ENCODE measurements at places on chromosomes 5 and 9.

DNA sequence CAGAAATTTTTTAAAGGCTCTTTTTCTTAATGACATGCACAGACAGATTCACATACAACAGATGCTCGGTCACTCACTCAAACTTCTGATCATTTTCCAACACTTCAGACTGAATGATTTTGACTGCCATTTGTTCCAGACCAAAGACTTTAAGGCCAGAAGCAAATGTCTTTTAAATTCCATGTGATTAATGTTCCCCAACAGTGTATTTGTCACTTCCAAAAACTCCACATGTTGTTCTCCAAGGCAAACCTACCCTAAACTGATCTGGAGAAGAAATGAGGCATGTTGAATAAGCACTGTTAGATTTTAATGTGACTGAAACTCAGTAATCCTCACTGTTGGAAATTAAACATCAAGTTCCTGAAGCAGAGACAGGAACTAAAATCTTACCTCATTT is 366.7 kb downstream of the GABRG2 start:
- H3K27ac ChIP-seq: no peak overlapping the region
- H3K36me3 ChIP-seq: no peaks in the 10 kb centered on the region
- no peaks in the 10 kb centered on the region for H3K27me3 ChIP-seq

- H3K27me3 ChIP-seq: no peaks in the 10 kb centered on the region
- no peaks in the 10 kb centered on the region for H3K4me1 ChIP-seq
- no peak for DNase-seq
- H3K4me3 ChIP-seq: no peak overlapping the region
These were observed 228.7 kb upstream of the DAP start for GRCh38 chr5:10989577-10990263.

DNA sequence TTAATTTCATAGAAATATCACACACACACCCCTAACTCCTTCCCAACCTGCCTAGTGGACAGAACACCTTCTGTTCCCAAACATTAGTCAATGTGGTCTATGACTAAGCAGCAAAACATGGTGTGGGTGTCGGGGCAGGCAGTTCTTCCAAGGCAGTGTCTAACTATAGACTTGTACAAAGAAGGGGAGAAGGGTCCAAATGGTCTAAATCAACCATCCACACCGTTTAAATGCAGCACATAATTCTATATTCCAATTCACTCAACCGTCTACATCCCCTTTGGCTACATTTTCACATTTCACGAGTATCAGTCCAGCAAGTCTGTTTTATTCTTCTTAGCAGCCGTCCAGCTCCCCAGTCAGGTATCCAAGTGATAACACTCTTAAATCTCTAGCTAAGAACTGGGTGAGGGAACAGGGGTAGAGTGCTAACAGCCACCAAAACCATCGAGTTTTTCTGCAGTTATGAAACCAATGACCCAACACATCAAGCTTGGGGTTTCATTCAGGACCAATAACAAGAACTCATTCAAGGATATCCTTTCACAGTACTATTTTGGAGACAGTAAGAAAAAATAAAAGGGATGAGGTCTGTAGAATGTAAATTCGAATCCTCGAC is 3.3 kb downstream of the ZNF608 start:
- H3K27me3 ChIP-seq: peaks cover 3% of the 10 kb centered on the region
- H3K4me1 ChIP-seq: peaks cover 25% of the 10 kb centered on the region
- H3K4me3 ChIP-seq: no peak overlapping the region
- DNase-seq: no peak

DNA sequence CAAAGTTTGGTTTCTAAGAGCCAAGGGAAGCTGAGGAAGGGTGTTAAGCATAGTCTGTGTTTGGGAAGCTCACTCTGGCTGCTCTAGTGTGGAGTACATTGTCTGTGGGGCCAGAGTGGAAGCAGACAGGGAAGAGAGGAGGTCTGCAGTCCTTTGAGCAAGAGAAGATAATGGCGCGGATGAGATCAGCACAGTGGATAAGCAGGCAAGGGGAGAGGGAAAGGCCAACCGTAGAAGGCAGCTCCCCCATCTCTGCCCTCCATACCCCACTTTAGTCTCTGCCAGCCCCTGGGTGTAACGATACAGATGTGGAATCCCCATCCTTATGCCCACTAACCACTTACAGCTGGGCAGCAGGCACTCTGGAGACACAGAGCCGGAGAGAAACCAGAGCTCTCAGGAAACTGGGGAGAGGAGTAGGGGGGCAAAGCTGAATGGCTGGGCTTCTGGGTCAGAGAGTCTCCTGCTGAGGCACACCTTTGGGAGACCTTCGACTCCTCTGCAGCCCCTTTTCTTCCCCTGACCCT is 75.0 kb downstream of the SLIT3 start:
- no peaks in the 10 kb centered on the region for H3K4me1 ChIP-seq
- no peaks in the 10 kb centered on the region for H3K36me3 ChIP-seq
- H3K27ac ChIP-seq: no peak overlapping the region

GRCh38 chr5:126368239-126368812 is 54.9 kb upstream of the GRAMD2B start:
- no peak overlapping the region for H3K27ac ChIP-seq
- no peaks in the 10 kb centered on the region for H3K27me3 ChIP-seq
- H3K36me3 ChIP-seq: no peaks in the 10 kb centered on the region
- no peak overlapping the region for H3K4me3 ChIP-seq
- H3K4me1 ChIP-seq: no peaks in the 10 kb centered on the region

DNA sequence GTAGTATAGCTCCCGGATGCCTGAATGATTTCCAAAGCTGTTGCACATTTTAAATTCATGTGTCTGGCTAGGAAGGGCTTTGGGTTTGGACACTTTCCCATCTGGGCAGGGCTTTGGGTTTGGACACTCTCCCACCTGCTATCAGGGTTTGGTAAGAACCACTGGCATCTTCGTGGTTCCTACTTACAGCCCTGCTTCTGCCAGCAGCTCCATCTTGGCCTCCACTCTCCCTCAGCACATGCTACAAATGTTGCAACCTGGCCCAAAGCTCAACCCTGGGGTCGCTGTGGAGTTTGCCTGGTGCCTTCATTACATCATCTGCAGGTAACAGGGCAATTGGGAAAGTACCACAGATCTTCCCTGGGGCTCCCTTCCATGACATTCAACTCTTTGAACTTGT is 3.5 kb downstream of the TMCO6 start:
- H3K27ac ChIP-seq: no peak overlapping the region
- no peaks in the 10 kb centered on the region for H3K27me3 ChIP-seq
- H3K4me1 ChIP-seq: peaks cover 23% of the 10 kb centered on the region
- peaks cover 38% of the 10 kb centered on the region for H3K36me3 ChIP-seq
- H3K4me3 ChIP-seq: no peak overlapping the region

- no peaks in the 10 kb centered on the region for H3K27me3 ChIP-seq
- H3K36me3 ChIP-seq: no peaks in the 10 kb centered on the region
- no peak overlapping the region for H3K27ac ChIP-seq
- H3K4me1 ChIP-seq: no peaks in the 10 kb centered on the region
- no peak for DNase-seq
These were observed 40.7 kb upstream of the PPP3R2 start for GRCh38 chr9:101635473-101635872.

DNA sequence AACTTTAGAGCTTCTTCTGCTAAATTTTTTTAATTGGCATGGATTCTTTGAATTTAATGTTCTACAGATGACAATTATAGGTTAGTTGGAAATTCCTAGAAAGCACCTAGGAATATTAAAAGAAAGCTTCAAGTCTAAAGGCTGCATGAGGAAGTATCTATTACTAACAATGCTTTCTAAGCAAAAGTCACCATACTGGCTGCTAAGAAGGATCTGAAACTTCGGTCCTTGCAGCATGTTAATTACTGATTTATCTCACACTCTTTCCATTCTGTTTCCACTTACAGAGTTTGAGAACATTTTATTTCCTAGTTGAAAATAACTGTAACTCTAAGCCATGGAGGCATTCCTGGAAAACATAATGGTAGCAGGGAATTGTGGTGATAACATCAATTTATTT is 8.4 kb downstream of the SEMA6A start:
- no peaks in the 10 kb centered on the region for H3K36me3 ChIP-seq
- H3K4me1 ChIP-seq: no peaks in the 10 kb centered on the region
- no peak for DNase-seq
- H3K4me3 ChIP-seq: no peak overlapping the region

GRCh38 chr5:170397059-170397458 is 7.9 kb upstream of the KCNMB1 start:
- H3K36me3 ChIP-seq: no peaks in the 10 kb centered on the region
- no peaks in the 10 kb centered on the region for H3K27me3 ChIP-seq
- DNase-seq: no peak
- no peak overlapping the region for H3K4me3 ChIP-seq

- H3K27me3 ChIP-seq: no peaks in the 10 kb centered on the region
- peak overlapping the region; percentile 85 for H3K27ac ChIP-seq
- peak overlapping the region; percentile 98 for H3K4me3 ChIP-seq
These were observed 1.7 kb downstream of the MED22 start for GRCh38 chr9:133346021-133346785.

GRCh38 chr9:135906291-135907005 is 898 bp downstream of the CAMSAP1 start:
- peak; percentile 43 for DNase-seq
- H3K27me3 ChIP-seq: no peaks in the 10 kb centered on the region
- H3K4me3 ChIP-seq: peak overlapping the region; percentile 67
- peak overlapping the region; percentile 64 for H3K27ac ChIP-seq
- H3K36me3 ChIP-seq: peaks cover 16% of the 10 kb centered on the region

DNA sequence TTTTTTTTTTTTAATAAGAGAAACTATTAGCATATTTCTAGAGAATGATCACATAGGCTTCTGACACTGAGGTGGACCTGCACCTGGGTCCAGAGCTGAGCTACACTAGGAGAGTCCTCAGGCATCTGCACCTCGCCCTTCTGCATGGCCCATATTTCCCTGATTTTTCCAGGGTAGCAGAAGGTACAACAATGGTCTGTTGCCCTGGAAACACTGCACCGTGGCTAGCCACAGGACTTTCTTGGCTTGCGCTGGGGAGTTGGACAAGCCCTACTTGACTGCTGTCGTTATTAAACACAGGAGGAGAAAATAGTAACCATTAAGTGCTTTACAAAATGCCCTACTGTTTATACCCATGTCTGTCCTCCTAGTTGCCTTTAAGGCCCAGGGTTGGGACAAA is 615.7 kb upstream of the MEF2C start:
- H3K4me3 ChIP-seq: no peak overlapping the region
- no peaks in the 10 kb centered on the region for H3K4me1 ChIP-seq
- no peak overlapping the region for H3K27ac ChIP-seq
- no peaks in the 10 kb centered on the region for H3K27me3 ChIP-seq
- H3K36me3 ChIP-seq: no peaks in the 10 kb centered on the region

DNA sequence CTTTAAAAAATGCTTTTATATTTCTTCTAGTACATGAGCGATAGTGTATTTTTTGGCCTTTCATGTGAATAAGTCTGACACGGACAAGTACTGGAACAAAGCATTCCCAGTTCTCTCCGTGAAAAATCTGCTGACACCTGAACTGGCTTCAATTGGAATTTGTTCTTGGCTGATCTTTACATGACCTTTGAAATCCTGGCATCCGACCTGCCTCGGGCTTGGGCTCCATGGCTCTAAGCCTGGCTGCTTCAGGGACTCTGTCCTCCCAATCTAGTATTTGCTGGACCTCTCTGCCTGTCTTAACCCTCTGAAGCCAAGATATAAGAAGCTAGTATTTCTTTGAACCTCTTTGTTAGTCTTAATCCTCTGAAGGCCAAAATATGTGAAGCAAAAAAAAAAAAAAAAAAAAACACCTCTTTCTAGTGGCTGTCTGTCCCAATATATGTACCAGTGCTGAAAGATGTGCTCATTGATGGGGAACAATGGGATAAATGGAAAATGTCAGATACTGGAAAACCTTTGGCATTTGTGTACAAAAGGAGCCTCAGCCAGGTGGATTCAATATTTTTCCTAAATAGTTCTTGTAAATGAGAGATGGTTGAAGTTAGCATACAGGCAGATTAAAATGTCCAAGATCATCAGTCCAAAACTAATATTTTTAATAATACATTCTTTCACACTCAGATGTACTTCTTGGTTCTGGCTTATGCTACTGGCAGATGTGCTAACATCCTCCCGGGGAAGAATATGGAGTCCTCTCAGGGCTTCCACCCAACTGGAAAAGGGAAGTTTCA is 470.6 kb downstream of the TUSC1 start:
- no peaks in the 10 kb centered on the region for H3K27me3 ChIP-seq
- no peak overlapping the region for H3K4me3 ChIP-seq
- no peak for DNase-seq

DNA sequence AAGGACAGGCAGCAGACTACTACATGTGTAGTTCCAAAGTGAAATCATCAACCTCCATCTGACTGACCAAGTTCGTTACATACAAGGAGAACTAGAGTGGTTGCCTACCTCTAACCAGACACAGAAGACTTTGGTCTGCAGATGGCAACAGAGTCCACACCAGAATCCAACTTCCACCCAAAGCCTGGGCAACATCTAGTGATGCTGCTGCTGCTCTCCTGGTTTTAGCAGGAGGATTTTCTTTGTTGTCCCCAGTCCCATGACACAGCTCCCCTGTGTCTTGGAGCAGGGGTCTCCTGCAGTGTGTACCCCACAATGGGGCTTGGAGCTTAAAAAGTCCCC is 46.4 kb upstream of the APC start:
- peaks cover 10% of the 10 kb centered on the region for H3K4me1 ChIP-seq
- DNase-seq: peak; percentile 15
- no peak overlapping the region for H3K4me3 ChIP-seq

- H3K27ac ChIP-seq: no peak overlapping the region
- no peak for DNase-seq
- H3K4me3 ChIP-seq: no peak overlapping the region
- H3K4me1 ChIP-seq: no peaks in the 10 kb centered on the region
- H3K27me3 ChIP-seq: no peaks in the 10 kb centered on the region
These were observed 123.3 kb upstream of the RUSC2 start for GRCh38 chr9:35366627-35367026.

- H3K4me1 ChIP-seq: peaks cover 4% of the 10 kb centered on the region
- peak; percentile 16 for DNase-seq
- H3K36me3 ChIP-seq: no peaks in the 10 kb centered on the region
- no peak overlapping the region for H3K27ac ChIP-seq
- H3K27me3 ChIP-seq: peaks cover 16% of the 10 kb centered on the region
These were observed 40.8 kb upstream of the FSTL4 start for GRCh38 chr5:133652951-133653759.

- H3K4me3 ChIP-seq: no peak overlapping the region
- H3K4me1 ChIP-seq: no peaks in the 10 kb centered on the region
- no peak overlapping the region for H3K27ac ChIP-seq
- no peaks in the 10 kb centered on the region for H3K27me3 ChIP-seq
- no peaks in the 10 kb centered on the region for H3K36me3 ChIP-seq
- DNase-seq: no peak
These were observed 510.1 kb upstream of the ADAMTS16 start for GRCh38 chr5:4630031-4630430.

GRCh38 chr5:9421884-9422283 is 124.0 kb downstream of the SEMA5A start:
- no peaks in the 10 kb centered on the region for H3K27me3 ChIP-seq
- no peak overlapping the region for H3K27ac ChIP-seq
- no peaks in the 10 kb centered on the region for H3K4me1 ChIP-seq

- DNase-seq: no peak
- no peak overlapping the region for H3K4me3 ChIP-seq
- H3K4me1 ChIP-seq: no peaks in the 10 kb centered on the region
- no peak overlapping the region for H3K27ac ChIP-seq
- no peaks in the 10 kb centered on the region for H3K36me3 ChIP-seq
- H3K27me3 ChIP-seq: no peaks in the 10 kb centered on the region
These were observed 14.6 kb upstream of the COL15A1 start for GRCh38 chr9:98929071-98929470.

GRCh38 chr5:105735704-105736103 is 1935.0 kb downstream of the EFNA5 start:
- no peak overlapping the region for H3K4me3 ChIP-seq
- no peak overlapping the region for H3K27ac ChIP-seq
- no peaks in the 10 kb centered on the region for H3K4me1 ChIP-seq
- H3K36me3 ChIP-seq: no peaks in the 10 kb centered on the region
- DNase-seq: no peak

Measured in A673 (cell line).